Neural crest cell (in vitro differentiated cells): ENCODE measurements at places on chromosomes 11 and 22. TPM values are rescaled to one million over a fixed set of nuclear protein-coding genes. Genes with fewer than 3 reads are reported as not detected.

The FGF19 gene
- 0.21 and 0.34 TPM in 2 replicates for total RNA-seq

The USP28 gene
- 39.4 and 40.9 TPM in 2 replicates for total RNA-seq

The APOA4 gene
- not detected in 2 replicates for total RNA-seq

The TNNI2 gene
- total RNA-seq, result not detected in 2 replicates

The RFPL1 gene
- not detected in 2 replicates for total RNA-seq

The LDLRAD3 gene
- 30.1 and 33.8 TPM in 2 replicates for total RNA-seq

The OR51E1 gene
- total RNA-seq, result not detected in 2 replicates

The YAP1 gene
- 138 and 142 TPM in 2 replicates for total RNA-seq

The PTPRCAP gene
- 0.84 and 1.6 TPM in 2 replicates for total RNA-seq

The SLC25A18 gene
- total RNA-seq, result 0.34 and 0.86 TPM in 2 replicates

The OR2AG1 gene
- total RNA-seq, result not detected in 2 replicates

The SLC29A2 gene
- 38.7 and 39.5 TPM in 2 replicates for total RNA-seq

The VWCE gene
- 42.0 and 42.1 TPM in 2 replicates for total RNA-seq

The FSHB gene
- total RNA-seq, result not detected in 2 replicates

The SLC22A6 gene
- total RNA-seq, result not detected in 2 replicates

The BDNF gene
- total RNA-seq, result 0.07 and 0.20 TPM in 2 replicates

The GPR83 gene
- 0.30 and 0.34 TPM in 2 replicates for total RNA-seq

The PKDREJ gene
- total RNA-seq, result 0.02 TPM in 1 of 2 replicates, not detected in the other

The KRTAP5-8 gene
- total RNA-seq, result 0.25 TPM in 1 of 2 replicates, not detected in the other

The MRGPRF gene
- 0.16 and 0.23 TPM in 2 replicates for total RNA-seq

The KLHL35 gene
- total RNA-seq, result 9.4 and 11.6 TPM in 2 replicates

The UBQLN3 gene
- total RNA-seq, result not detected in 2 replicates

The MYOD1 gene
- not detected in 2 replicates for total RNA-seq

The NXPE2 gene
- total RNA-seq, result 0.26 TPM in 1 of 2 replicates, not detected in the other

The SEC14L2 gene
- total RNA-seq, result 10.8 and 11.6 TPM in 2 replicates

The MRGPRX1 gene
- total RNA-seq, result not detected in 2 replicates

The OR5P2 gene
- total RNA-seq, result not detected in 2 replicates

The RASD2 gene
- total RNA-seq, result not detected in 2 replicates

The SCGB1D2 gene
- not detected in 2 replicates for total RNA-seq

The DNAJB7 gene
- total RNA-seq, result not detected in 2 replicates

The VSIG10L2 gene
- not detected in 2 replicates for total RNA-seq

The FAM89B gene
- total RNA-seq, result 82.4 and 86.3 TPM in 2 replicates

The LRRC74B gene
- not detected in 2 replicates for total RNA-seq
